Tibial artery (tissue), 4 donors: ENCODE measurements at places on chromosomes 11 and 22.

DNA sequence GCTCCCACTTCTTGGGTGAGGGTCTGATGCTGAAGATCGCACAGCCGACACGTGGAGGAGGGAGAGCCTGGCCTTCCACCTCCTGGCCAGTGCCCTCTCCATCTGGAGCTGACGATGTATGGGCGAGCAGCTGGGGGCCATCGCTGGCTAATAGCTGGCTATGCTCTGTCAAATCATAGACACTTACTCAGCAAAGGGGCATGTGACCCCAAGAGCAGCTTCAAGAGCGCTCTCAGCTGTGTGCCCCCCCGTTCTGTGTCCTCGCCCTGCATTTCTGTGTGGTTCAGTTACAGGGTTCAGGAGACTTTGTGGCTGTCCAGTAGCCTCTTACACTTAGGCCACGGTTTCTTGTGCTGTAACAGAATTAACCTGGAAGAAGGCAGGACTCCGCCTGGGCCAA is 26.4 kb downstream of the FBLN1 start:
- no peak for DNase-seq
- peaks cover 26% of the 10 kb centered on the region for H3K36me3 ChIP-seq
- no peaks in the 10 kb centered on the region for H3K27me3 ChIP-seq
- H3K4me3 ChIP-seq = no peak overlapping the region

DNA sequence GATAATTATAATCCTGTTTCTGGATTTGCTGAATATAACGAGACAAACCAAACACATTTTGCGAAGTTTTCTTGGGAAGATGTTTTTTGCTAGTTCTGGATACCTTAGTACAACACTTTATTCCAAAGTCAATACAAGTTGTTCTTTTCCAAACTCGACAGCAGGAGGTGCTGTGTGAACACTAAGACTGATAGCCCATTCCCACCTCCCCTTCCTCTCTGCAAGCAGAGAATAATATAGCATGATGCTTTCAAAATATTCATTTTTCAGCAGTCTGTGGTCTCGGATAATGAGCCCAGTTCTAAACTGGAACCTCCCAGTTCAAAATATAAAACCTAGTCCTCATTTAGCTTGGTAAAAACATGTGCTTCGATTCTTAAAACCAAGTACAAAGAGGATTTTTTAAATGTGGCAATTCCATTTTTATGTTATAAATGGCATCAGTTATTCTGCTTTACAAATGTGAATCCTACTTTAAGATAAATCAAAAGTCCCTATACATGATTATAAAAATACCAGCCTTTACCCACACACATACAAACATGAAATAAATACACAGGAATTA is 129.1 kb downstream of the DCDC1 start:
- no peaks in the 10 kb centered on the region for H3K36me3 ChIP-seq
- H3K4me1 ChIP-seq = no peaks in the 10 kb centered on the region
- no peak for DNase-seq
- no peak overlapping the region for H3K27ac ChIP-seq
- H3K4me3 ChIP-seq = no peak overlapping the region

DNA sequence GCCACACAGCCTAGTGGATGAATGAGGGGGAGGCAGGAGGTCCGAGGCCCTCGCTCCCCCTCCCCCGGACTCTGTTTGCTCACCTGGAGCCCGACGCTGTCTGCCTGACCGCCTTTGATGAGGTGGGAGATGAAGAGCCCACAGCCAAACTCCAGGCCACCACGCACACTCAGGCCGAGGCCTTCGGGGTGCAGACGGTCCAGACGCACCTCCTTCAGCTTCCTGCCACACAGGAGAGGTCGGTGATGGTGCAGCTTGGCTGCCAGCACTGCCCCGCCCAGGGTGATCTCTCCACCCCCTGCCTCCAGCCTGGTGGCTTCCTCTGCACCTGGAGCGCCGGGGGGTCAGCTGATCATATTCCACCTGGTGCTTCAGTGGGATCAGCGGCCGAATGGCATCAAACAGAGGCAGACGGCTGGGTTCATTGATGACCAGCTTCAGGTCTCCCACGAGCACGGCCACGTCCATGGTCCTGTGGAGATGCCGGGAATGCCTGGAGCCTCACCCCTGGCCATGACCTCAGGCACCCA is 13.1 kb downstream of the USH1C start:
- H3K36me3 ChIP-seq = no peaks in the 10 kb centered on the region
- no peak overlapping the region for H3K4me3 ChIP-seq
- H3K4me1 ChIP-seq = no peaks in the 10 kb centered on the region
- peaks cover 35% of the 10 kb centered on the region for H3K27me3 ChIP-seq
- no peak overlapping the region for H3K27ac ChIP-seq

GRCh38 chr11:46594374-46594700 is 514 bp upstream of the AMBRA1 start:
- DNase-seq = no peak
- H3K27me3 ChIP-seq = no peaks in the 10 kb centered on the region
- peak overlapping the region; percentile 86 for H3K4me3 ChIP-seq
- peak overlapping the region; percentile 82 for H3K27ac ChIP-seq
- no peaks in the 10 kb centered on the region for H3K36me3 ChIP-seq
- H3K4me1 ChIP-seq = peaks cover 26% of the 10 kb centered on the region

DNA sequence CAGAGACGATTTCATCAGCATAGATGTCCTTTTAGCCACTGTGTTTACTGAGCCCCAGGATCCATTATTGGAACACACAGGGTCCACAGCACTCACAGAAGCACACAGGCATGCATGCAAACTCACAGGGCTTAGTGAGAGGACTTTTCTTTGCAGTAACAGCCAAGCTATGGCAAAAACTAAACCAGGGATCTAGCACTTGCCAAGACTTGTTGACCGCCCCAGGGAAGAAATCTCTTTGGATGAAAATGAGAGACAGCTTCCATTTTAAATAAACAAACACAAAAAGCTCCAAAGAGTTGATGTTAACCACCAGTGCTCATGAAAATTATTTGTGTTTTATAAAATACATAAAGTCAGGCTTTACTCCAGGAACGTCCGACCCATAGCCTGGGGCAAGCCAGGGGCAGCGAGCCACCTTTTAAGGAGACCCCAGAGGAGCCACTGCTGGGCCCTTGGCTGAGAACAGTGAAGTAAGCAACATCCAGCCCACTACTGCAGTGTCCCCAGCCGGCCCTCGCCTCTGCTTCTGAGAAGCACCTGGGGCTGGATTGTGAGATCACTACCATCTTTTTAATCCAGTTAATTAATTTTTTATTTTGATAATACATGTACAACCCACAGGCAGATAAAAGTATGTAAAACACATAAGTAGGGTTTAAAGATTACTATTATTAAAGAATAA is 22.0 kb upstream of the TFIP11 start:
- peaks cover 9% of the 10 kb centered on the region for H3K36me3 ChIP-seq
- no peaks in the 10 kb centered on the region for H3K27me3 ChIP-seq
- no peaks in the 10 kb centered on the region for H3K4me1 ChIP-seq

DNA sequence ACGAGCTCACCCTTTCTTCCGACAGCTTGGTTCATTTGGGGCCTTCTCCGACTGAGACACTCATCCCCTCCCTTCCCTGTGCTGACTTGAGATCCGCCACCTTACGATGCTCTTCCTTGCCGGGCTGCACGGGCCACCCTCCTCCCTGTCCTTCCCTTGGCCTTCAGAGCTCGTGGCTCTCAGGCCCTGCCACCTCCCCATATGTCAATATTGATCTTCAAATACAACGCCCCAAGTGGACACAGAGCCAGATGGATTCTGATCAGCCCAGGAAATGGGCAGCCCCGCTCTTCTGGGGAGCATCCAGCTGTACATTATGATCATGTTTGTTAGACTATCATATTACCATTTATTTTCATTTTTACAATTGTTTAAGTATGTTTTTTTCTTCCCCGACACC is 812.8 kb downstream of the TBC1D22A start:
- H3K4me1 ChIP-seq = no peaks in the 10 kb centered on the region
- DNase-seq = no peak
- no peak overlapping the region for H3K27ac ChIP-seq
- no peaks in the 10 kb centered on the region for H3K27me3 ChIP-seq

DNA sequence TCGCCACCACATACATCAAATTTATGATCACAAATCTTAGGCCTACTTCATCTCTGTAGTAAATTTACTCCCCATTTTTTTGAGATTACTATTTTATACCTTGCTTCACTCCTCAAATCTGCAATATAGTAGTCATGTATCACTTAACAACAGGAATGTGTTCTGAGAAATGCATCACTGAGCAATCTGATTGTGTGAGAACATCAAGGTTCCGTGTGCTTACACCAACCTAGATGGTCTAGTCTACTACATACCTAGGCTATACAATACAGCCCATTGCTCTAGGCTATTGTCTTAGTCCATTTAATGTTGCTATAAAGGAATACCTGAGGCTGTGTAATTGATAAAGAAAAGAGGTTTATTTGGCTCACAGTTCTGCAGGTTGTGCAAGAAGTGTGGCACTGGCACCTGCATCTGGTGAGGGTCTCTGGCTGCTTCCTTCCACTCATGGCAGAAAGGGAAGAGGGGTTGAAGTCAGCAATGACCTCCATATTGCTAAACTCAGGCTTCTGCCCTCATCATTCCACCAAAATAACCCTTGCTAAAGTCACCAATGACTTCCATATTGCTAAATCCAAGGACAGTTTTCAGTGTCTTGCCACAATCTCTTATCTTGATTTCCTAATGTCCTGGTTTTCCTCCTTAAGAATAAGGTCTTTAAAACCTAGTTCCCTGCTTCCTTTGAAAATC is 140.3 kb downstream of the RBFOX2 start:
- no peaks in the 10 kb centered on the region for H3K36me3 ChIP-seq
- H3K4me3 ChIP-seq = no peak overlapping the region
- no peaks in the 10 kb centered on the region for H3K27me3 ChIP-seq
- H3K27ac ChIP-seq = no peak overlapping the region
- DNase-seq = no peak

- no peaks in the 10 kb centered on the region for H3K27me3 ChIP-seq
- H3K36me3 ChIP-seq = no peaks in the 10 kb centered on the region
- no peak for DNase-seq
- no peak overlapping the region for H3K4me3 ChIP-seq
- H3K4me1 ChIP-seq = peaks cover 9% of the 10 kb centered on the region
These were observed 69.1 kb upstream of the EP300 start for GRCh38 chr22:41023299-41023623.

GRCh38 chr11:27353593-27354358 is 9.2 kb downstream of the CCDC34 start:
- no peak overlapping the region for H3K4me3 ChIP-seq
- no peak for DNase-seq
- no peak overlapping the region for H3K27ac ChIP-seq
- H3K36me3 ChIP-seq = no peaks in the 10 kb centered on the region
- H3K4me1 ChIP-seq = no peaks in the 10 kb centered on the region
- no peaks in the 10 kb centered on the region for H3K27me3 ChIP-seq

DNA sequence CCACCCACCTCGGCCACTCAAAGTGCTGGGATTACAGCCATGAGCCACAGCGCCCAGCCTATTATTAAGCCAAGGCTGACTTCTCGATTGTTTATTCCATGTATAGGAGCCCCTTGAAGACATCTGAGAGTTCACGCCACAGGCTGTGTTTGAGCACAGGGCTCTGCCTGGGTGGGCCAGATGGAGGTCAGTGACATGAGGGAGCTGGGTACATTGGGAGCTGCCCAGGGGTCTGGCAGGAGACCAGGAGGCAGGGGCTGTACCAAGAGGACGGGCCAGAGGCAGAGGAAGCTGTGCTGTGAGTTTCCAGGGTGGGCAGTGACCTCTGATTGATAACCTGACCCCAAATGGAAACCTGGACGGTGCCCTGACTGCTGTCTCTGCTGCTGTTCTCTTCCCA is 5.4 kb downstream of the LMF2 start:
- no peak overlapping the region for H3K4me3 ChIP-seq
- H3K36me3 ChIP-seq = peaks cover 32% of the 10 kb centered on the region
- peaks cover 12% of the 10 kb centered on the region for H3K4me1 ChIP-seq
- H3K27me3 ChIP-seq = no peaks in the 10 kb centered on the region
- DNase-seq = no peak
- no peak overlapping the region for H3K27ac ChIP-seq

GRCh38 chr11:106091480-106092123 is 14.1 kb downstream of the AASDHPPT start:
- no peak overlapping the region for H3K27ac ChIP-seq
- H3K4me1 ChIP-seq = peaks cover 45% of the 10 kb centered on the region
- DNase-seq = no peak
- H3K36me3 ChIP-seq = peaks cover 32% of the 10 kb centered on the region

GRCh38 chr11:121067962-121068647 is 32.9 kb upstream of the TECTA start:
- H3K36me3 ChIP-seq = peaks cover 11% of the 10 kb centered on the region
- H3K27ac ChIP-seq = no peak overlapping the region
- H3K4me1 ChIP-seq = no peaks in the 10 kb centered on the region
- no peak overlapping the region for H3K4me3 ChIP-seq

GRCh38 chr22:40310768-40311120 is 35.6 kb upstream of the ADSL start:
- H3K4me1 ChIP-seq = no peaks in the 10 kb centered on the region
- DNase-seq = no peak
- H3K27me3 ChIP-seq = no peaks in the 10 kb centered on the region
- no peak overlapping the region for H3K4me3 ChIP-seq
- peak overlapping the region; percentile 42 for H3K27ac ChIP-seq
- peaks cover 69% of the 10 kb centered on the region for H3K36me3 ChIP-seq

GRCh38 chr11:66969584-66970225 is 5.4 kb upstream of the C11orf86 start:
- no peak for DNase-seq
- H3K36me3 ChIP-seq = no peaks in the 10 kb centered on the region
- H3K4me3 ChIP-seq = no peak overlapping the region
- no peaks in the 10 kb centered on the region for H3K27me3 ChIP-seq
- H3K4me1 ChIP-seq = no peaks in the 10 kb centered on the region

DNA sequence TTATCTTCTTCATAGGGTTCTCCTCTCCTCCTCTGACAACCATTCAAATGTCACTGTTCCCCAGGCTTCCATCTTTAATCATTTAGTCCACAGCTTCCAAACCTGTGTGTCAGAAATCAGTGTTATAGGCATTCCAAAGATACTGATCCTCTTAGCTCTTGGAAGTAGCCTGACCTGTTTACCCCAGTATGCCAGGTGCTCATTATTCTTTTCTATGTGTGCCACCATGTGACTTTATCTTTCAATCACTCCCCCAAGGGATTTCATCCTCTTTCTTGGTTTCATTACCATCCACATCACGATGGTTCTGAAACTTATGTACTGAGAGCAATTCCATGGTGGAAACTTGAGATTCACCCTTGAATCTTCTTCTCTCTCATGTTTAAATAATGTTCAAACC is 7.6 kb downstream of the POU2AF2 start:
- DNase-seq = no peak
- no peaks in the 10 kb centered on the region for H3K36me3 ChIP-seq
- H3K27ac ChIP-seq = no peak overlapping the region
- H3K4me1 ChIP-seq = no peaks in the 10 kb centered on the region

DNA sequence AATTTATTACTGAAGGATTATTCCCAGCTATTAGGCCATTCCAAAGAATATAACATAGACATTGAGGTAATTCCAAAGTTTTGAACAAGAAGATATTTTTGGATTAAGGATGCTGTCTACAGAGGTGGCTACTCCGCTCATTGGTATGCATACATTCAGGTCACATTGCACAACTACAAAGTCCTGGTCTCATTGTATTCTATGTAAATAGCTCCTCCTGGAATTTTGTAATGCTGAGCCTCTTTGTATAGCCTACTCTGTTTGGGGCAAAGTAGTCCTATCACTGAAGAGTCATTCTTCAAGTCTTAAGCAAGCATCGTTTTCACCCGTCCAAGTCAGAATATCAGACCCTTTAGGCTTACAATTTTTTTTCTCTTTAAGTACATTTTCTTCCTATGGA is 142.4 kb downstream of the KIF18A start:
- no peak for DNase-seq
- H3K27ac ChIP-seq = no peak overlapping the region
- no peaks in the 10 kb centered on the region for H3K36me3 ChIP-seq
- H3K27me3 ChIP-seq = no peaks in the 10 kb centered on the region
- H3K4me3 ChIP-seq = no peak overlapping the region
- no peaks in the 10 kb centered on the region for H3K4me1 ChIP-seq
